Stimulated activated CD8-positive, alpha-beta memory T cell treated with anti-CD3 and anti-CD28 coated beads, Interleukin-4, amount 100 ng/mL, for 1 hour (primary cell): ENCODE measurements at places on chromosomes 11 and 22.

DNA sequence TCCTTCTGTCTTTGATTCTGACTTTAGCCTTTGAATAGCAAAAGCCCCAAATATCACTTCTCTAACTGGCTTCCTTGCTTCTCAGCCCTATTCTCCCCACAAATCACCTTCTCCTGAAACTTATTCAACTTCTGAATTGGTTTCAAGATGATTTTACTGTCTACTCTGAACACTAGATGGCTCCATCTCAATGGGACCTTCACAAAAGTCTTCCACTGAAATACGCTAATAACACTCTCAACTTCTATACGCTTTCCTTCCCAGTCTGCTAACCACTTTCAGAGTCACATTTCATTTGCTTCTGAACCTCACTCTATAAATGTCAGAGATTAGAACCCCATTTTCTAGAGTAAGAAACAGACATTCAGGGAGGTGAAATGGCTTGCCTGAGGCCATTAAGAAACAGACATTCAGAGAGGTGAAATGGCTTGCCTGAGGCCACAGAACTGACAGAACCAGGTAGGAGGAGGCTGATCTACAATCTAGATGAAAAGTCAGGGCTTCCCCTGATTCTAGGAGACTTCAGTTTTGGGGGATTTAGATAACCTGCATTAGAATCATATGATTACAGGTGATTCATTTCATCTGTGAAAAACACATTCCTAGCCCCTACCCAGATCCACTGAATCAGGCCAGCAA, 20.6 kb downstream of the MORC2 start:
- no peak for DNase-seq

GRCh38 chr11:87425391-87425790, 387.7 kb downstream of the TMEM135 start:
- no peak for DNase-seq

GRCh38 chr11:69531717-69532088, 50.2 kb downstream of the LINC01488 start:
- no peak for DNase-seq

- no peak for DNase-seq
Observed at GRCh38 chr11:44018127-44018521, 29.7 kb upstream of the ACCSL start.

- no peak for DNase-seq
Observed at GRCh38 chr11:72263361-72263760, 19.4 kb upstream of the PHOX2A start.

- DNase-seq = no peak
Observed at GRCh38 chr11:122210367-122210997, 94.5 kb upstream of the BLID start.

GRCh38 chr11:60977836-60978235, 6.4 kb downstream of the CD6 start:
- no peak for DNase-seq

GRCh38 chr11:27473017-27473406, 422 bp upstream of the LGR4 start:
- no peak for DNase-seq

DNA sequence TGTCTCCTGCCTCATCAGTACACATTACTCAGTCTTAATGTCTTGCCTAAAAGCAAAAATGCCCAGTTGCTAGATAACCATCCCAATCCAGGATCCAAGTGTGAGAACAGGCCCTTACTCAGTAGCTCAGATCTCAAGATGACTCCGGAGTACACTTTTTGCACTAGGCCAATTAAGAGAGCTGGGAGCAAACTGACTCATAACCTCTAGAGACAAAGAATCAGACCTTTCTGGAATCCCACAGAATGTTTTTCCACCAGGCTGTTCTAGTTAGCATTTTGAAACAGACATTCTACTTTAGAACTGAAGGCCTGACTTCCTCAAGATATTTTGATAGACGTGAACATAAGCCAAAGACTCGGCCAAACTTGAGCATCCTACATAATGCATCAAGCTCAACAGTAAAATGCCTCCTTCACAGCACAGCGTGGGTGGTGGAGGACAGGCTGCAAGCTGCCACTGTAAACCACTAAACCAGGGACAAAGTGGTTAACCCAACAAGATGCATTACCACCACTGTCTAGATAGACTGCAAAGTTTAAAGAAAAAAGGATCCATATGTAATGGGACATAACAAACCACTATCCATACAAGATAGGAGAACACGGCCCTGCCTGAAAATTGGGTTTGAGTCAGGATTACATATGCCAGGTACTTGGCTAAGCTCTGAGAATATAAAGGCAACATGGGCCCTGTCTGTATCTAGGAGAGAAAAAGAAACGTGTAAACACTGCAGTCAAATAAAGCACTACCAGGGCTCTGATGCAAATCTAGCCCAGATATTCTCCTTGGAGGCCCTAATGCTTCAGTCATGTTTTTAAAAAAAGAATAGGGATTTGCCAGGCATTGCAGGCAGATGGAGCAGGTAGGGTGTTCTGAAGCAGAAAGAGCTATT, 48.3 kb downstream of the MYH9 start:
- DNase-seq = no peak

DNA sequence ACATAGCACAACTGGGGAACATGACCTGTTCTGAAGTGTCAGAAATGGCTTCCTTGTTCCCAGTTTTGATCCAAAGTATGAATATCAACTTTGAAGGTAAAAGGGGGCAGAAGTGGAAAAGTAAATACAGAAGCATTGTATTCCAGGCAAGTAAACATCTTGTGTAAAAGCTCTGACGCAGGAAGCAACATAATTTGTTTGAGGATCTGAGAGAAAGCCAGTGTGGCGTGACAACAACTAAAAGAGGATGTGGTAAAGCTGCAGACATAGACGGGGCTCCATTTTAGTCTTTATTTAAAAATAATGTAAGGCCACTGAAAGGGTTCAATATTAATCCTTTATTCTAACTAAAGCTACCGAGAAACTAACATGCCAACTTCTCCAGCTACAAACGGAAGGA, 310.2 kb downstream of the DLG2 start:
- no peak for DNase-seq

DNA sequence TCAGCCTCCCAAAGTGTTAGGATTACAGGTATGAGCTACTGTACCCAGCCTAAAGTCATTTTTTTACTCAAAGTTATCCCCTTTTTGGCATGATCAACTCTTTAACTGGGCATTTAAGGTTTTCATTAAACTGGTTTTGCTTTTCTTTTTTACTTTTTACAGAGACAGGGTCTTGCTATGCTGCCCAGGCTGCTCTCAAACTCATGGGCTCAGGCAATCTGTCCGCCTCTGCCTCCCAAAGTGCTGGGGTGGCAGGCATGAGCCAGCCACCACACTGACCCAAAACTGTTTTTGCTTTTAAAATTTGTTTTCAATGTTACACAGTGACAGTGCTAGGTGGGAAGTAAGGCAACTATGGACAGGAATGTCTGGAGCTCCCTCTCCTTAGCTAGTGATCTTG, 3.9 kb upstream of the ZBED5 start:
- DNase-seq = no peak

DNA sequence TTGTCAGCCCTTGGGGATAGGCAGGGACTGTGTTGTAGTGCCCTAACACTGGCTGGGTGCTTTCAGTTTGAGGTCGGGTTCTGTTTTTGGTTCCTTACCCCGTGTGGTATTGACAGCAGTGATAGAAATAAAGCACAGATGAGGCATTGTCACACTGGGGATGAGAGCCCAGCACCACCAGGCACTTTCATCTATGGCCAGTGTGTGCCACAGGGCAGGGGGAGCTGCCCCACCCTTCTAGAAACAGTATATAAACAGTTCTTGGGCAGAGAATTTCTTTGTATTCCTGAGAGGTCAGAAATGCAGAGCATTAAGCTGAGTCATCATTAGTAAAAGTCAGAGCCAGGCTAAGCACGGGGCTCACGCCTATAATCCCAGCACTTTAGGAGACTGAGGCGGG, 23.1 kb upstream of the CDC42EP2 start:
- no peak for DNase-seq

- no peak for DNase-seq
Observed at GRCh38 chr11:122746611-122747244, 91.2 kb downstream of the UBASH3B start.
